ENCODE measurements at places on chromosomes 13 and 19. TPM values are rescaled to one million over a fixed set of nuclear protein-coding genes. Genes with fewer than 3 reads are reported as not detected.

Gene MIA
- 9.9 TPM for total RNA-seq

Gene ANKRD24
- total RNA-seq, result 0.19 TPM

Gene KASH5
- total RNA-seq, result not detected

Gene RASAL3
- total RNA-seq, result not detected

Gene ZNF285
- 9.2 TPM for total RNA-seq

Gene FAM83E
- 5.9 TPM for total RNA-seq

Gene NEK3
- 27.5 TPM for total RNA-seq

Gene AKAP8L
- total RNA-seq, result 163 TPM

Gene KLK12
- total RNA-seq, result not detected

Gene KDELR1
- total RNA-seq, result 163 TPM

Gene CCDC70
- total RNA-seq, result not detected

Gene CBLC
- not detected for total RNA-seq

Gene IFNL1
- not detected for total RNA-seq

Gene KANK2
- 32.1 TPM for total RNA-seq

Gene CEACAM8
- not detected for total RNA-seq

Gene PEAK3
- not detected for total RNA-seq

Gene SLAIN1
- 38.7 TPM for total RNA-seq

Gene SULT2B1
- total RNA-seq, result not detected

Gene VAV1
- total RNA-seq, result not detected

Gene ZNF528
- 8.3 TPM for total RNA-seq

Data from neural crest cell (in vitro differentiated cells).